ENCODE measurements at places on chromosomes 11 and 22.

DNA sequence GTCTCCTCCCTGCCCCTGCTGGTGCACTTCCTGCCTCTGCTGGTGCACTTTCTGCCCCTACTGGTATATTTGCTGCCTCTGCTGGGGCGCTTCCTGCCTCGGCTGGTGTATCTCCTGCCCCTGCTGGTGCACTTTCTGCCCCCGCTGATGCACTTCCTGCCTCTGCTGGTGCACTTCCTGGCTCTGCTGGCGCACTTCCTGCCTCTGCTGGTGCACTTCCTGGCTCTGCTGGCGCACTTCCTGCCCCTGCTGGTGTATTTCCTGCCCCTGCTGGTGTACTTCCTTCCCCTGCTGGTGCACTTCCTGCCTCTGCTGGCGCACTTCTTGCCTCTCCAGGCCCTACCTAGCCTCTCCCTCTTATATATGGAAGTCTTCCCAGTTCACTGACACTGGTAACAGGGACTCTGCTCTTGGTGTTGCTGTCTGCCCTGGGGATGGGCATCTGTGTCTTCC is 10.1 kb downstream of the MTFP1 start:
- peak; percentile 85 for DNase-seq

DNA sequence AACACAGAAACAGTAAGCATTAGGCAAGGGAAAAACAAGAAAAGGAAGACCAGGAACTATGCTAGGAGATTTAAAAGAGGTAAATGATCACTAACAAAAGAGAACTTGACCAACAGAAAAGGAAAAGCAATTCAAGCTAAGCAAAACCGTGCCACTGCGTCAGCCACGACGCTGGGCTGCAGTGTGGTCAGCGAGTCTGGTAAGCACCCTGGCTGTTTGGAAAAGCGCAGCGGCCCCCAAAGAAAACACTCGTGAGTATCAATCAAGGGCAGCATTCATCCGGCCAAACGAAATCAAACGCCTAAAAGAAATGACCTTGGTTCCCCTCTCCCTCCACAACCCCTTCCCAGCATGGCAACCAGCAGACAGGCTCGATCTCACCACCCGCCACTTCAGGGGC is 28.8 kb downstream of the PACSIN2 start:
- DNase-seq: no peak

GRCh38 chr22:38737302-38738060 is 18.3 kb downstream of the SUN2 start:
- no peak for DNase-seq

DNA sequence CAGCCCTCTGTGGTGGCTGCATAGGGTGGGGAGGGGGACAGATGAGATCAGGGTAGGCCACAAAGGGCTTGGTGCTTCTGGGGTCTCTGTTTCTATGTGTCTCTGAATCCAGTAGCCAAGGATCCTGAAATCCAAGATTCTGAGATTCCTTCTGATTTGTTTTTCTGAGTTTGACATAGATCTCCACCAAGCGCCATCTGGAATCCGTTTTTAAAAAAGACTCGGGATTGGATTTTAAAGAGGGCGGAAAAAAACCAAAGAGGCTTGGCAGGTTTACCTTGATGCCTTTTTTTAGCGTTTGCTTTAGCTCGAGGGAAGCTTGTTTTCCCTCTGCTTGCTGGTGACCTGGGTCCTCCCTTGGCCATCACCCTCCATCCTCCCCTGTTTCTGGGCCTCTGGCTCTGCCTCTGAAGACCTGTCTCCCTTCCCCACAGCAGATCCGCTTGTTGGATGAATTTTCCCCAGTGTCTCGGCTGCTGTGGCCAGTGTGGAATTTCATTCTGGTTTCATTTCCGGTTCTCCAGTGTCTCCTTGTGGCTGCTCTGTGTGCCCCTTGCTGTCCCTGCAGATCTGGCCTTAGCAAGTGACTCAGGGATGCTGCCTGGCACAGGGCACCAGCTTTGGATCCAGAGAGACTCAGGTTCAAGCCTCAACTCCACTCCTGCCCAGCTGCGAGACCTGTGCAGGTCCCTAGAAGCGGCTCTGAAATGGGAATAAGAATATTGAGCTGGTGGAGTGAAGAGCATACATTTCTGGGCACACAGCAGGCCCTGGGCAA is 15.1 kb downstream of the SYNGR1 start:
- DNase-seq: no peak

- no peak for DNase-seq
Measured at GRCh38 chr11:44725757-44726282, 942 bp upstream of the TSPAN18 start.

DNA sequence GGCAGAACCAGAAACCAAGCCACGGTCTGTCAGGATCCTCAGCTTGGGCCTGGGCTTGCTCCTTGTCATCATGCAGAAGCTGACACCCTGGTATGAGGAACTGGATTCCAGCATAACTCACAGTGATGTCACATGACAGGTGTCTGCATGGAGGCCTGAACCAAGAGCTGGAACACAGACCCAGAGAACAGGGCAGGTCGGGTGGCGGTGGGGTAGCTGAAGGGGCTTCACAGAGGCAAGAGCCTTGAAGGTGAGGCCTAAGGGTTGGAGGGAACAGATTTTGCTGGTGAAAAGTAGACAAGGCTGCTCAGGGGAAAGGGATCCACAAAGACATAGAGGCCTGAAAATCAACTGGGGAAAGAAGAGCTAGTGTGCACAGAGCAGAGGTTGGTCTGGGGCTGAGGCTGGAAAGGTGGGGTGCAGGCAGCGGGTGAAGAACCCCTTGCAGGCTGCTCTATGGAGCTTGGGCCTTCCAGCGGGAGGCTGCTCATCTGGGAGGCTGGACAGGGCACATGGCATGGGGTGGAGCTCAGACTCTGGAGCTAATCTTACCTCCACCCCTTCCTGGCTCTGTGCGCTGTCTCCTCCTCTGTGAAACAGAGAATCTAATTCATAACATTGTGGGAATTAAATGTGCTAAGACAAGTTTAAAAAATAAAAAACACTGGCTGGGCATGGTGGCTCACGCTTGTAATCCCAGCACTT is 18.4 kb upstream of the RPS3 start:
- no peak for DNase-seq

DNA sequence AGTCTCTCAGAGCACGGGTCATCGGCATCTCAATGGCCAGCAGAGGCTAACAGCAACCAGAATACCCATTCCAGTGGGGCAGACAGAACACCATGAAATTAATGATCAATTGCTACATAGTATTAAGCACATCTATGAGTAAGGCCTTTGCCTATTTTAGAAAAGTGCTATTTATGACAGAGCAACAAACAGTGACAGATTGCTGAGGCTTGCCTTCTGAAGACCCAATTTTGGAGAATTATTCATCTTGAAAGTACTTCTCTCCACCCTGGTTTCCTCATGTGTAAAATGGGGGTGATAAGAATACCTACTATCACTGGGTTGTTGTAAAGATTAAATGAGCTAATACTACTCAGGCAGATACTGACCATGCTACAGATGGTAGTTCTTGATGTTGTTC is 232.7 kb downstream of the TENM4 start:
- no peak for DNase-seq

GRCh38 chr22:29028468-29028867 is 33.2 kb downstream of the C22orf31 start:
- no peak for DNase-seq

DNA sequence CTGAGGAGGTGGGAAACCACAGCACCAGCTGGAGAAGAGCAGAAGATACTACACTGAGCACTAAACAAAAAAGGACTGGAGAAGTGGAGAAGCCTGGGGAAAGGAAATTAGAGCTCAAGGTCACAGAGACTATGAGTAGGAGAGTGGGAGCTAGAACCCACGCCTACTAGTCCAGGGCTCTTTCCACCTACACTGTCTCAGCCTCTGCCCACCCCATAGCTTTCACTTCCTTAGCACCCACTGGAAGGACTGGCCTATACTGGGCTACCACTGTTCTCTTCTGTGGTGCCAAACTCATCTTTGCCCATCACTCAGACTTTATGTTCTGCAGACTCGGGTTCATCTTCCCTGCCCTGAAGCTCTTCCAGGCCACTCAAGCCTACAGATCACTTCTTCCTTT is 94.3 kb upstream of the PHOX2A start:
- DNase-seq: no peak

DNA sequence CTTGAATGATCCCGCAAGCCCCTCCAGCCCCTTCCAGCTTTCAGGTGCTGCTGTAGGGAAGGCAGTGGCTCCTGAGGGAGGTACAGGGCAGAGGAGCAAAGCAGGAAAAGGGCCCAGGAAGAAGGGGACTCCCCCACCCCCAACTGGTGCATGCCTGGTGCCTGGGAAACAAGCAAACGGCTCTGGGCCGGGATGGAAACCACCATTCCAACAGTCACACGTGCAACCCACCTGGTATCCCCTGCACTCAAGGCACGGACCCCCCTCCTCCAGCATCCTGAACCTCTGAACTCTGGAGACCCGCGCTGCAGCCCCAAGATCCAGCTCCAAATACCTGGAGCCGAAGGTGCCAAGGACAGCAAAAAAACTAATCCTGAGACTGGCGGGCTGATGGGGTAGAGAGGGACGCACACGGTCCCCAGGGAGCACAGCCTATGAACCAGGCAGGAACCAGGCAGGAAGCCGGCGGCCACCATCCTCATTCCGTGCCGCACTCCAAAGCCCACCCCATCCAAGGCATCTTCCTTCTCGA is 537 bp downstream of the SCN4B start:
- no peak for DNase-seq

DNA sequence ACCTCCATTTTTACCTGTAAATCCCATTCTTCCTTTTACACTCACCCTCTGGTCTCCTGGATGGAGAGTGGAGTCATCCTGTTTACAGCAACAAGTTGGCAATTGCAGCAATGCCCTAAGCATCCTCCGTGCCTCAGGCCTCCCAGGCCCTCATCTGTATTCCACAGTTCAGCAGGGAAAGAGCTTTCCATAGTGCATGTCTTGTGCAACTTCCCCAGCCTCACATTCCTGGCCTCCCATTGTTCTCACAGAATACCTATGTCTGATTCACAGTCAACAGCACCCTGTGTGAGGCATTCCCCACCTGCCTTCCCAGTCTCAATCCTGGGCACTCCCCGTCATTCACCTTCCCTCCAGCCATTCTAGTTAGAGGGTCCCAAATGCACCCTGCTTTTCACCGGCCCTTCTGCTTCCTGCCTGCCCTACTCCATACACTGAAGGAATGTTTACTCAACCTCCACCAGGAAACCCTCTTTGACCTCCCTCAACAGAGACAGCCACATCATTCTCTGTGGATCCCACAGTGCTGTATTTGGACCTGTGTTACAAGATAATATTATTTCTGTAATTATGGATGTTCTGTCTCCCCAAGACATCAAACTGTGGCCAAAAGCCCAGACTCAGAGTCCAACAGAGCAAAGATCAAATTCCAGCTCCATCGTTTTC is 405.7 kb downstream of the BUD13 start:
- no peak for DNase-seq

- DNase-seq: peak; percentile 45
Measured at GRCh38 chr11:72238040-72238450, 5.9 kb downstream of the PHOX2A start.

DNA sequence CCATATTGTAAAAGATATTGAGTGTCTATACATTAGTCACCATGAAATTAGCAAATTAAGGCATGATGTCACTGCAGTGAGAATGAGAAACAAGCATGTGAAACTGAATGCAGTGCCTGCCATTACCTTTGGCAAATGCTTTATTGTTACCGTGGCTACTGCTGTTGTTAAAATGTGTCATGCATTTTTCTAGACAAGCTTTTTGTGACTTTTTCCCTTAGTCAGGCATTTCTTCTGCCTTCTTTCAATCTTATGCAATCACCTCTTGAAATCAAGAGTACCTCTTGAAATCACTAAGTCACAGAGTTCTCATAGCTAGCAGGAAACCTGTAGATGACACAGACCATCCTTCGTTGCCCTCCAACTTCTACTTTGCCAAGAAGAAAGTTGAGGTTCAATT is 461.7 kb upstream of the TENM4 start:
- DNase-seq: no peak

GRCh38 chr11:131600628-131601027 is 230.2 kb downstream of the NTM start:
- no peak for DNase-seq

GRCh38 chr11:68402355-68403031 is 58.1 kb upstream of the PPP6R3 start:
- DNase-seq: no peak

DNA sequence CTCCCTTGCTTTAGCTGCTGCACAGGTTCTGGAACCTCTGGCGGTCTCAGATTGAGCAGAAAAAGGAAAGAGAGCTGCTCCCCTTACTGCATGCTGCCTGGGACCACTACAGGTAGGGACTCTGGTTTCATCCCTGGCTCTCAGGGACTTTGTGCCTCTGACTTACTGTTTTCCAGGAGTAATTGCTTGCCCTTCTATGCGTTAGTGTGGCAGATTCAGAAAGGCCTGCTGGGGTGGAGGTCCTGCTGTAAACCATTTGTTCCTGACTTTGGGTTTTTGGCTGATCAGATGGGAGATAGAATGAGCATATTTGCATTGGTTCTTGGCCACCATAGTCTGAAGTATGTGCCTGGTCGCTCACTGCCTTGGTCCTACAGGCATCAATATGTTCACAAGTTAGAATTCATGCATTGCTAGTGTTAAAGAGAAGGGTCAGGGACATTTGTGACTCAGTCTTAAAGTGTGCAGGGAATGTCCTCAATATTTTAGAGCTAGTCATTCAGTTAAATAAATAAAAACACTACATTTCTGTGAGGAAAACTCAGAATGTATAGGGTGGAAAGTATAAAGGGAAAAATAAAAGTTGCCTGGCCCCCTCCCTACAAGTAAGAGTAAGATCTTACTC is 78.0 kb downstream of the PISD start:
- no peak for DNase-seq

- DNase-seq: no peak
Measured at GRCh38 chr11:44562845-44563460, 2.5 kb upstream of the CD82 start.

DNA sequence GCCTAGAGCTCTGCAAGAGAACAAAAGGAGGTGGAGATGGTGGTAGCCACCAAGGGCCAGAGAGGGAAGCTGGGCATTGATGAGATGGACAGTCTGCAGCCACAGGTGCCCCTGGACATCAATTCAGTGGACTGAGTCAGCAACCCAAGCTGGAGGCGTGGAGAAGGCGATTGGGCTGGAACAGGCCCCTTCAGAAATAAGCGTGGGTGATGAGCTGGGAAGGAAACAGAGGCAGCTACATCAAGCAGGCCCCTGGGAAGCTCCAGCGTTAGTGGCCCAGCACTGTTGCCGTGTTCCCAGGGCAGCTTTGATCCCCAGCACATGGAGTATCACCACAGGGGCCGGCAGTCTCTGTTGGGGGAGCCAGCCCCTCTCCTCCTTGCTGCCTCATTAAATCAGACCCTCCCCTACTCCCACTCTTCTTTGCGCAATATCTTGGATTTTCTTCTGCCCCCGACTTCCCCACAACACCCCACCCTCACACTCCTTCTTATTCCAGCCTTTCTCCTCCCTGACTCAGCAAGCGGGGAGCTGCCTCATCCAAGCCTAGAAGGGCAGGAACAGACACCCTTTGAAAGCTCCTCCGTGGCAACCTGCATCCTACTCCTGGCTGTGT is 31.7 kb upstream of the OAF start:
- DNase-seq: no peak

GRCh38 chr11:93622043-93622442 is 39.4 kb upstream of the CEP295 start:
- DNase-seq: no peak
